ENCODE measurements at places on chromosomes 2 and 18.

DNA sequence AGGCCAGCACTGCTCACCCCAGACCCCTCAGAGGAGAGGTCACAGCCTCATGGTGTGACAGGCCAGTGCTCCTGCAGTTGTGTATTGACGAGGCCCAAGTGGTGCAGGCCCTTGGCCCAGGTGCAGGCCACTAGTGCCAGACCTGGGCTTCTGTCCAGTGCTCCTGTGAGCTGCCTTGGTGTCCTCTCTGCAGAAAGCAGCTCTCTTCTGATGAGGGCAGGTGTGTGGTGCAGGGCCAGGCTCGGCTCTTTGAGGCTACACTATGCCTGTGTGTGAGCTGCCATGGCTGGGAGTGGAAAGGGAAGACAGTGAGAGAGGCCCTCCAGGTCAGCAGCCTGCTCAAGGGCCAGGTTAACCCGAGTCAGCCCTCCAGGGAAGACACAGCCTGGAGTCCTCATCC lies 17.1 kb downstream of the EHD3 start:
- DNase-seq = no peak

- DNase-seq = no peak
Observed at GRCh38 chr2:219612577-219613286, 14.7 kb upstream of the SLC4A3 start.

- DNase-seq = no peak
Observed at GRCh38 chr2:42137125-42137841, 31.9 kb upstream of the EML4 start.

- DNase-seq = no peak
Observed at GRCh38 chr2:143564419-143564818, 435.2 kb downstream of the ARHGAP15 start.

- no peak for DNase-seq
Observed at GRCh38 chr2:4898706-4899105, 793.5 kb upstream of the SOX11 start.

DNA sequence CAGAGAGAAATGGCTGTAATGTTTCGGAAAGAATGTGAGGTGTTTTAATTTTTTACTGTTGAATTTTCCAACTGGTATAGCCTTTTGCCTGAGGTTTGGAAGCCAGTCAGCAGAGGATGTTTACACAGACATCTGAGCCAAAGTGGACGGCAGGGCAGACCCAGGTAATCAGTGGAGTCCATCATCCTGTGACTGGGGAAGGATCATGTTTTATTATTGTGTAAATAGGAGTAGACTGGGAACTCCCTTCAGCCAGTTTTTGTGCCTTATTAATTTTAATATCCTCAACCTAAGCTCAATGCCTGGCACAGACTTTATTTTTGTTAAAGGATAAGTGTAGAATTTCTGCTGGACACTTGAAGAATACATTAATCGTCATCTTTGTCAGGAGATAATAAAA lies 142.0 kb upstream of the GAREM1 start:
- no peak for DNase-seq

GRCh38 chr2:124652099-124652498 lies 627.0 kb downstream of the CNTNAP5 start:
- DNase-seq = no peak

DNA sequence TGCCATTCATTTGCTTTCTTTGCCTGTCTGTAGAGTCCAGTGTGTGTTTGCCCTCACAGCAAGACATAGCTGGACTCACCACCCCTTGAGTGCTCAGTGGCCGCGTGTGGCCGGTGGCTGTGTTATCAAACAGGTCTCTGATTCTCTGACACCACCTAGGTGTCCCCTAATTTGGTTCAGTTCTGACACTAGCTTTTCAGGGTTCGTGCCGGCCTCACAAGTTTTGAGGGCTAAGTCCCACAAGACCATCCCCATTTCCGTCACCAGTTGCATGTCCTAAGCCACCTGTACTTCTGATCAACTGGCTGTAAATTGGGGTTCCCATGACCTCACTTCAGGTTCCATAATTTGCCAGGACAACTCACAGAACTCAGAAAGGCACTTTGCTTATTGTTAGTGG lies 23.5 kb downstream of the NCK2 start:
- no peak for DNase-seq

DNA sequence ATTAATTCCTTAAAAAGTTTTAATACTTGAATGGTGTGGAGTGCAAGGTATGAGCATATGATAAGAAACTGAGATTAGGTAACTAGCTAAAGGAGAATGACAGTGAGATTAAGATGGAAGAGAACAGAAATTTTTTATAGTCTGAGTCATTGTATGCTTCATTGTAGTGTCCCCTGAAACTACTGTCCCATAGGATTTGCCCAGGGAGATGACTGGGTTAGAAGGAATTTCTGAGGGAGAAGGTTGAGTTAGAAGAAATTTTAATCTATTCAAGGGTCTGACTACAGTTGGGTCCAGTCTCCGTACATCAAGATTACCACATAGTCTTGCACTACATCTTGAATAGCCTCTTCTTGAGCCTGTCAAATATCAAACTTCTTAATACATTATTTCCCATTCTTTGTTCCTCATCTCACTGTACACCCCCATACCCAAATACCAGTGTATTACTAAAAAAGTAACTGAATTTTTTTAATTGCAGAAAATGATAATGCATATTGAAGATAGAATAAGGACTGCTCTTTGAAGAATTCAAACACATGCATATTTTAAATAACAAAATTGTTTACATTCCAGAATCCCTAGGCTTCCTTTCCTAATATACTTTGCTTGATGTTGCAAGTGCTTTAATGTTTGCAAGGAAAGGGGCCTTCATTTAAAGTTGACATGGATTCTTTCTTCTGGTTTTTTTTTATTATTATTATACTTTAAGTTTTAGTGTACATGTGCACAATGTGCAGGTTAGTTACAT lies 314.3 kb upstream of the COL3A1 start:
- DNase-seq = no peak

DNA sequence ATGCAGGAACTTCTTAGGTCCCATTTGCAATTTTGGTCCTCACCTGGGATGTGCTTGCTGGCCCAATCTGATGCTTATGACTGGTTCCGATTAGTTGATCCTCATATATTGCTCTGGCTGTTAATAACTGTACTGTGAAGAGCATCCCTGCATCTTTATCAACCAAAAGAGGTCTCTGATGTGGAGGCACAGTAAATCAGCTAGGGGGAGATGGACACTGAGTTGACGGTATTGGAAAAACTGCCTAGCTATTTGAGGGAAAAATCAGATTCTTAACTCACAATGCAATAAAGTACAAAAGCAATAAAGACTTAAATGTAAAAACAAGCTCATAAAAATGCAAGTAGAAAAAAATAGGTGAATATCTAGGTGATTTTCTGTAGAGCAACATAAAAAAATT lies 188.0 kb upstream of the TCF4 start:
- no peak for DNase-seq

DNA sequence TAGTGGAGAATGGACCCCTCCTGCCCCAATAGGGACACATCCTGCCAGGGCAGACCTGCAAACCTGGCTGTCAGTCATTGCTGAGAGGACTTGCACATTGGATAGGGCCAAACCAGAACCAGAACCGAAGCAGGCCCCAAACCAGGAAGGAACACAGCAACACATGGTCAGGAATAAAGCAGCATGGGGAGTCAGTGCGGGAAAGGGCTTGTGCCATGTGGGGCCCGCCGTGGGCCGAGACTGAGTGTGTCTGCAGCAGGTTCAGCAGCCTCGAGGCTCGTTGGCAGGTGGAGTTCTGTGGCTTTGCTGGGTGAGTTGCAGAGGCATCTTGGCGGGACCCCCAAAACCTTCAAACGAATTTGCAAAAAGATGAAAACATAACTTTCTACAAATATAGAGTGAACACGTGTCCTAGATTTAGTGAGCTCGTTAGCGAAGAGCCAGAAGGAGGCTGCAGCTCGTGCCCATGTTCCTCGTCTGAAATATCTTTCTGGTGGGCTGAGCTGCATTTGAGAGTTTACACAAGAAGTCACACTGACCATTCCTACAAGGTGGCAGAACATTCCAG lies 44.9 kb upstream of the LDLRAD4 start:
- no peak for DNase-seq

DNA sequence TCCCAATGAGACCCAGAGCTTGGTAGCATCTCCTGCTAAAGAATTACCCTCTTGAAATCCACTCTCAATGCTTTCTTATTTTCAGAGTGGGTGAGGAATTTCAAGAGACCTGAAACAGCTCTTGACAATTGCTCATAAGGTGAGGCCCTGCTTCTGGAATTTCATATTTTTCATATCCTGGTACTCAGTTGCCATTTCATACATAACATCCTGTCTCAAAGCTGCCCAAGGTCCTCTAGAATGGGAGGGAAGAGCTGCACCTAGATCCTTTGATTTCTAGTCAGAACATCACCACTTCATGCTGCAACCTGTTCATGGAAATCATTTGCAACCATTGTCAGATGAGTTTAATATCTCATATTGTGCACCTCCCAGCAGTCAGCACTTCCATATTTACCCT lies 404.8 kb upstream of the GALNT5 start:
- DNase-seq = no peak

DNA sequence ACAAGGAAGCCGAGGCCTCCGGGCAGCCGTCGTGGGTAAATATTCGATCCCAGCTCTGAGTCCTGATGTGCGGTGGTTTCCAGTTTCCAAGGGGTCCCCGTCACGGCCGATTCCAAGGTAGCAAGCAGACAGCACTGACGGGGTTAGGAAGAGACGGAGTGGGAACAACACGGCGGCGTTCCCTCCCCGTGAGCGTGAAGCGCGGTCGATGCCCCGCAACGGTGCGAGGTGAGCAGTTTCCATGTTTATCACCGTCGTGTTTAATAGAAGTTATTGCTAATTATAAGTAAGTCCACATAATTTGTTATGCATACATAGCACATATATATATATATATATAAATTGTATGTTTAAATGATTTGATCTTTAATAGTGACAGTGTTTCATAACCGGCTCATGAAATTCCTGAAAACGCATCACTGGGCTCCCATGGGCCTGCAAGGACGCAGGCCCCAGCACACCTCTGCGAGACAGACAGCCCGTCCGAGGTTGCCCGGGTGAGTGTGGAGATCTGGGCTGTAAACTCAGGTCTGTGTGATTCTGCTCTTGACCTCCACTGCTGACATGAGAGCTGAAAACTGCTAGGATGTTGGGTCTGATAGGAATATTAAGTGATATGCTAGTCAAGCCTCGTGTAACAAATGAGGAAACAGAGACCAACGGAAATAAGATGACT lies 243.5 kb upstream of the SALL3 start:
- no peak for DNase-seq

DNA sequence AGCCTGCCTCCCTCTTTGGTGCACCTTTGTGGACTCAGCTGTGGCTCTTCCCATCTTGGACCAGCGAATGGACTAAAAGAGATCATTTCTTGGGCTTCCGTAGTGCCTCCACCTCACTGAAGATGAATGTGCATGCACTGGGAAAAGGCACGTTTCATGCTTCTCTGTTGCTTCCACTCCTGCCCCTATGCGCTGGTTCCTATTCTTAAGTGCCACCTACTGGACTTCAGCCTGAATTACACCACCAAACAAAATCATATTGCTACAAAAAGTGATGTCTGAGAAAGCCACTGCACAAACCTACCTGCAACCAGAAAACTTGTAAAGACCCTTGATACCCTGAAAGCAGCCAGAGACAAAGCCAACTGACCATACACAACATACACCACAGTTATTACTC lies 695.6 kb downstream of the TSN start:
- DNase-seq = peak; percentile 12

GRCh38 chr18:79395308-79395640 lies 456 bp upstream of the NFATC1 start:
- DNase-seq = no peak

GRCh38 chr18:25962176-25962575 lies 128.2 kb downstream of the SS18 start:
- DNase-seq = no peak

DNA sequence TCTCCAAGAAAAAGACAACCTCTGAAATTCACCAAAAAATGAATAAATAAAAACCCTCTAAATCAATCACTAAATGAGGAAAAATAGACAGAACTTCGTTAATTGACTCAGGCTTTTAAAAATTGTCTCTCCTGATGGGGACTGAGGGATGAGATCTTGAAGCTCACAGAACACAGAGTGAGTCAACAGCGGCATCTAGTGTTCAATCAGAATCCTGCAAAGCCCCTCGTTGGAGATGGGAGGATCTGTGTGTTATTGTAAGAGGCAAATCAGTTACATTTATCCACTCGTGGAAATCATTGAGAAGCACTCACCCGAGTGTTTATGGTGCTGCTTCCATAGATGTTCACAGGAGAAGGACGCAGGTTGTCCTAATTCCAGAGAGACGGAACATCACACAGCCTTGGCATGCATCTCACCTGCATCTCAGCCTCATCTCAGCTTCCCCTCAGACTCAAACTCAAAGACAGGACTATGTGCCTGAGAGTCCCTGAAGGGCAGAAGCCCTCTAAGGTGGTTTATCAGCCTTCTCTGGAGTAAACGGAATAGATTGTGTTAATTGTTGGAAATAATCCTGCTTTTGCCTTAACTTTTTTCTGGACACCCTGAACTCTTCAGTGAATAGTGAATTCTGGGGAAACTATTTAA lies 82.0 kb downstream of the MREG start:
- DNase-seq = peak; percentile 65

Data from hematopoietic multipotent progenitor cell treated with erythropoietin and hydrocortisone succinate and interleukin-3 and kit ligand, for 15 days (in vitro differentiated cells).